ENCODE measurements at places on chromosomes 3 and 15.
A peak's percentile ranks its signal among the peaks of the same experiment; 100 is the strongest.

GRCh38 chr3:78717041-78717440, 1050.8 kb downstream of the ROBO1 start:
- DNase-seq, result no peak

DNA sequence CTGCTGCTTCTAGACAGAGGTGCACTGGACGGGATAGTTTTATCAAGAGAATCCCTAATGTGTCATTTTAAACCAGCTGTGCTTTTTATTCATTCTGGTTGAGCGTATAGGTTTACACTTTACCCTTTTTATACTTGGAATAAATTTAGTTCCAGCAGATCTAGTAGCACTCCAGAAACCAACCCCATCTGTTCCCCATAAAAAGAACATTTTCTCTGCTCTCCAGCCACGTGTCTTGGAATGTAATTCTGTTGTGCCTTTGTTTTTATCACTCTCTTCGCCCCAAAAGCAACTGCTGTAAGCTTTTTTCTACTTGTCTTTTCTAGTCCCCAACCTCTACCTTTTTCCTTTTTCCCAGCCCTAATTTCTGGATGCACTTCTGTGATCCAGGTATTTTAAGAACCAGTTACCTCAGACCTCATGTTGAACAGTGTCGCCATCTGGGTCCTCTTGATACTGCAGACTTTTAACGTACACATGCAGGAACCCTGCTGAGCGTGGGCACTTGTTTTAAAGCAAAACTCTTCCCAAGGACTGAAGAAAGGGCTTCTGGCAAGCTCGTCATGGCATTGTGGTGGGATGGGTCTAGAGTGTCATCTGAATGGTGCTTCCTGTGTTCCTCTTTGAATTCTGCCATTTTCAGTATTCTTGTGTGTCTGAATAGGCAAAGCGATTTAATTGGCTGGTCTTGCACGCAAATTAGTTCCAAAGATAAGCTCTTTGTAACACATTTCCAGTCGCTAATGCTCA, 5.7 kb upstream of the EXOG start:
- no peak for DNase-seq

DNA sequence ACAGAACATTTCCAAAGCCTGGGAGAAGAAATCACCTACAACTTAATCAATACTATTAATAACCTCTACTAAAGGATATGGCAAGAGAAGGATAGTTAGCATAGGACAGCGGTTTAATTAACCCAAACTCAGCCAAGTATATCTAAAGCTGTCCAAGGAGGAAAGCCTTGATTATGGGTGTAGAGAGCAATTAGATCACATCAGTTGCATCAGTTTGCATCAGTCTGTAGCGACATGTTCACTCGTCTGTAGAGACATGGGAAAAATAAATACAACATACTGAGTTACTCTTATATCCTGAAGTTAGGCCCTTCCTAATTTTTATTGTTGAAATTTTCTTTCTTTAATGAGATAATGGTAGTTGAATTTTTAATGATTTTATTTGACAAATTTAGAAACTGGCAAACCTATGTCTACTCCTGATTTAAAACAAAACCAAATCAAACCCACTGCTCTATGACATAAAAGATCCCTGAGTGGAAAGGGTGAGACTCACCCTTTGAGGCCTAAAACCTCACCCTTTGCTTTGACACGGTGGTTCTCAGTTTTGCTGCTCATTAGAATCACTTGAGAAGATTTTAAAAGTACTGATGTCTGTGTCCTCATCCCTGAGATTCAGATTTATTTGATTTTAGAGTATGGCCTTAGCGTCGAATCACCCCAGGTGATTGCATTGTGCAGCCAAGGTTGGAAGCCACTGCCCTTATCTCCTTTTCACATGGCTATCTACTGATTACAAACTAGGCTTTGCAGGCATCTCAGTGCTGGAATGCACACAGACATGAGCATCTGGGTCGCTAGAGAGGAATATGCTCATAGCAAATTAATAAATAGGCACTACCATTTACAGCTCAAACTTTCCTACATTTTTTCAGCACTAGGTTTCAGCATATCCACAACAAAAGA, 2.8 kb upstream of the CLRN1 start:
- no peak for DNase-seq

DNA sequence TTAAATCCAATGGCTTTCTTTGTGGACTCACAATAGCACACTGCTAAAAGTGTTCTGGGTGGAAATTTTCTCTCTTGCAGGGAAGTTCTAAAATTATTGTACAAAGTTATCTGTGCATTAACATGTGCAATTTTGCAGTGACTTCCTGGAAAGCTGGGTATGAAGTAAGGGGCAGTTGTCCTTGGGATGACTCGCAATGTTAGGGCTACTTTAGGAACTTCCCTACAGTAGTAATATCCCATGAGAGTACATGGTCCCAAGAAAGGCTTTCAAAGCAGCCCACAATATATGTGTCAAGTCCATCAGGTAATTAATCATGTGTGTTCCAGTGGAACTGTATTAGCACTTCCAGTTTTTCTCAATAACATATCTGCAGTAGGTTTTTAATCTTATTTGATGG, 201.0 kb upstream of the UBE2E2 start:
- DNase-seq, result no peak

GRCh38 chr15:23529891-23530290, 35.6 kb upstream of the MKRN3 start:
- DNase-seq, result no peak

GRCh38 chr3:125582707-125583106, 12.6 kb downstream of the OSBPL11 start:
- peak; percentile 7 for DNase-seq

GRCh38 chr15:28096411-28096669, 2.8 kb downstream of the OCA2 start:
- DNase-seq, result no peak

GRCh38 chr3:123723522-123724168, 138.8 kb upstream of the HACD2 start:
- peak; percentile 73 for DNase-seq

DNA sequence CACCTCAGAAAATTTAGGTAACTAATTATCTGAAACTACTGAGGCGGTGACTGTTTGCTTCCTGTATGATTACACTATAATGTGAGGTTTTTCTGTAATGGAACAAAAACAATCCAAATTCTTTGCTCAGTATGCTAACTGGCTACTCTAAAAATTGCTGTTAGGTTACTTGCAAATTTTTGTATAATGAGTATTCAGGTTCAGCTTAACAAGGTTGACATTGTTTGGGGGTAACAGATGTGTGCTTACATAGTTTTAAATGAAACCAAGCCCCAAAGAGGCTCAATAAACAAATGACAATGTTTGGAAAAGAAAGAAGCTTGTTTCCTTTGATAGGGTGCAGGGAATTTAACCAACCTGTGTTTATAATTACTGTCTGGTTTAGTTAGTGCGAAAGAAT, 414.5 kb upstream of the MDFIC2 start:
- DNase-seq, result no peak

All from HCT116 (cell line).